Left kidney (tissue), 8 donors: ENCODE measurements at places on chromosomes 2 and 18. TPM values are rescaled to one million over a fixed set of nuclear protein-coding genes. Genes with fewer than 3 reads are reported as not detected.

GRCh38 chr2:181656450-181657291, at the start of gene CERKL:
TSS of gene CERKL (minus strand) at chr2:181657105. CDS start at chr2:181657006, 99 bp downstream.
- DNase-seq: peak; percentile 37

- DNase-seq: no peak
Measured at GRCh38 chr2:30366199-30366691, 80.8 kb upstream of the LCLAT1 start.

- DNase-seq: no peak
Measured at GRCh38 chr2:188596054-188596453, 304.4 kb downstream of the GULP1 start.

GRCh38 chr18:46338205-46338604, 234.0 kb downstream of the HAUS1 start:
- DNase-seq: no peak

GRCh38 chr2:23691565-23691964, 235.4 kb downstream of the ATAD2B start:
- no peak for DNase-seq

GRCh38 chr2:57510704-57511103, 535.9 kb upstream of the VRK2 start:
- DNase-seq: no peak

GRCh38 chr18:50469380-50469781, 90.5 kb upstream of the MAPK4 start:
- no peak for DNase-seq

DNA sequence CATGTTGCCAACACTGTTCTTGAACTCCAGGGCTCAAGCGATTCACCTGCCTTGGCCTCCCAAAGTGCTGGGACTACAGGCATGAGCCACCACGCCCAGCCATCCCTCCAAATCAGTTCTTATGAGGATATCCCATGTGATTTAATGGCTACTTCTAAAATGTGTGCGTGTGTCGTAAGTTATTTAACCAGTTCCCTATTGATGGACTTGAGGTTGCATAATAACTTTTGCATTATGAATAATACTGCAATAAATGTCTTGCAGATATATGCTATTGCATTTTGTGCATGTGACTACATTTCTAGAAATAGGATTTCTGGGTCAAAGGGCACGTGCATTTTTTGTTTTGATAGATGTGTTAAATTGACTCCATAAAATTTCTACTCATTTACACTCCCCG, 19.0 kb downstream of the DIPK1C start:
- no peak for DNase-seq

Gene RGPD4
- 0.03 TPM for polyA plus RNA-seq

Gene SMYD5
- 43.4 TPM for polyA plus RNA-seq
